ENCODE measurements at places on chromosomes 5 and 9.

GRCh38 chr5:133457439-133458355, 154.6 kb downstream of the FSTL4 start:
- DNase-seq: no peak

DNA sequence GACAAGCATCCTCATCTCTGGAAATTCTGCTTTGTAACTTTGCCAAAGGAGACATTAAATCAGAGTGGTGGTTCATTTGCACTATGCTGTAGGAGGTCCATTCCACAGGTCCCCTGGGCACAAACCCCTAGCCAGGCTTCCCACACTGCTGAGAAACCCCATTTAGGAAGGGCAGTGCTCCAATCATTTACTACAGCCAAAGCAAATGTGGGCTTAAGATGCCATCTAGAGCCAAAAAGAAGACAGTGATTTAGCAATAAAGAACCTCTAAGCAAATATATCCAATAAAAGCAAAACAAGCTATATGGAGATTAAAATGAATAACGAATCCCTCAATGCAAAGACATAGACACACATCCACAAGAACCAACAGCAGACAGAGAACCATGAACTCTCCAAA, 129.0 kb upstream of the ALDH1B1 start:
- DNase-seq: no peak

GRCh38 chr9:131937451-131937850, 142.2 kb downstream of the MED27 start:
- no peak for DNase-seq

DNA sequence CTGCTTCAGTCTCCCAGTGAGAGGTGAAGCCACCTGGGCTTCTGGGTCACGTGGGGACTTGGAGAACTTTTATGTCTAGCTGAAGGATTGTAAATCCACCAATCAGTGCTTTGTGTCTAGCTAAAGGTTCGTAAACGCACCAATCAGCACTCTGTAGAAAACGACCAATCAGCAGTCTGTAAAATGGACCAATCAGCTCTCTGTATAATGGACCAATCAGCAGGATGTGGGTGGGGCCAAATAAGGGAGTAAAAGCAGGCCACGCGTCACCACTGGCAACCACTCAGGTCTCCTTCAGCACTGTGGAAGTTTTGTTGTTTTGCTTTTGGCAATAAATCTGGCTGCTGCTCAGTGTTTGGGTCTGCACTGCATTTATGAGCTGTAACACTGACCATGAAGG, 69.1 kb upstream of the NREP start:
- no peak for DNase-seq

DNA sequence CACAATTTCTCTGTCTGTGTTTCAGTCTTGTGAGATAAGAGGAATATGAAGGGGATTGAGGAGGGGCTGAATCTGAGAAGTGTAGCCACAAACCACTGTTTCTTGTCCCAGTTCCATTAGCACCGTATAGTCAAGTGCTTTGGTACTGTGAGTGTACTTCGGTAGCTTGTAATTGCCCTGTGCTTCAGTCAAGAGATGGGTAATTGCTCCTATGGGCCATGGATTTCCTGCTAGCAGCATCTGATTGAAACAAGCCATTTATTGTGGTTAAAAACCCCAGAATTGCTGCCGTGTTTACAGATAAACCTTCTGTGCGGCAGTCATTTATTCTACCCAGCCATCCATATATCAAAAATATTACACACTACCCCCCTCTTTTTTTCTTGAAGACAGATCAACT, 98.6 kb downstream of the MAT2B start:
- DNase-seq: no peak

GRCh38 chr5:155827949-155828348, 499.0 kb upstream of the SGCD start:
- DNase-seq: no peak

All from activated gamma-delta T cell treated with anti-CD3 and anti-CD28 coated beads, Interleukin-2, amount 50 U/mL, for 16 hours (primary cell).